SW 1271 (cell line): ENCODE measurements at places on chromosomes 6 and 20.

DNA sequence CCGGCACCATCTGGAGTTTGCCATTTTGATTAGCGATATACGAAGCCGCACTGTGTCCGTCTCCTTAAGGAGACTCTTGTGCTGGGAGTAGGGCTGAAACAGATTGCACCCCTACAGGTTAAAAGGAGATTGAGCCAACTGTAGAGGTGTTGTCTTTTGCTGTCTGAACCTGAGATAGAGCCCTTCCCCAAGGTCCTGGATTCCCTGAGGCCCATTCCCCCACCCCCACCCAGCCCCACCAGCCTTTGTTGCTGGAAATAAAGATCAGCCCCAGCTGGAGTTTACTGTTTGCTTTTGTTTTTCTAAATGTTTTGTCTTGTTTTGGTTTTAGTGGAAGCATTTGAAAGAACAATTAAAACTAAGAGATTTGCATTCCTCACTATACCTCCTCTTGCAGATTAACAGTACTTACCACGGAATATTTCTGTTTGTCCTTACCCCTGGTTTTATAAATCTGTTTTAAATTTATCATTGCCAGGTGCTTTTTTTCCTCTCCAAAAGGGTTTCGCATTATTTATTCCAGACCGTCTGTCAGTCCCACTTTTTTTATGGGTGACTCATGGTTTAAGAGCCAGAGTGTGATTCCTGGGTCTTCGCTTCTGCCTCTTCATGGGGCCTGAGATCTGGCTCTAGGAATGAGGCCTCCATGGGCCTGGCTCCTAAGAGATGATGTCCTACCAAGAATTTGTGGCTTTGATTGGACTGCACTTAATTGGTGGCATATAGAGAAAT, 169.2 kb downstream of the DTNBP1 start:
- DNase-seq = no peak

DNA sequence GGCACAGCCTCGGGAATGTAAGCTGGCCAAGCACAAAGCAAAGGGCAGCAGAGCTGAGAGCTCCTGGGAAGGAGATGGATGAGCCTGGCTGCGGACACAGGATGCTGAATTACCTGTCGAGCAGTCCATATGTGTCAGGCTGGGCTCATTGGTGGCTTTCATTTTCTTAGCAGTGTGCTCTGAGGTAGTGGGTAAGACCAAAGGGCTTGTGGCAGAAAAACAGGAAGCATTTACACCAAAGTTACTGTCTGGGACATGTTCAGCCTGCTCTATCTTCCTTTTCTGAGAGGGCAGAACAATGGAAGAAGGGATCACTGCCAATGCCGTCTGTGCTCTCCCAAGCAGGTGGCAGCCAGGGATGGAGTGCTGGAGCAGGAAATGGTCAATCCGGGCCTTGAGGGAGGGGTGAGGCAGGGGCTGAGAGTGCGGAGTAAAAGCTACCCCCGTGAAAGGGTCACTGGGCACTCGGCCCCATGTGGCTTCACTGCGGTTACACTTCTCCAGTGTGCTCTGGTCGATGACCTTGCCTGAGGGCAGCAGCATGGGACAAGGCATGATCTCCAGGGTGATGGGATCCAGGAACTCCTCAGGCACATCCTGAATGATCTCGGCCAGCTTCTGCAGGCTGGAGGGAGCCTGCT, 36.9 kb upstream of the AVP start:
- no peak for DNase-seq

- no peak for DNase-seq
These were observed 71.4 kb downstream of the LRRC1 start for GRCh38 chr6:53866226-53866625.

GRCh38 chr6:122692175-122692598, 82.0 kb downstream of the PKIB start:
- DNase-seq = no peak

DNA sequence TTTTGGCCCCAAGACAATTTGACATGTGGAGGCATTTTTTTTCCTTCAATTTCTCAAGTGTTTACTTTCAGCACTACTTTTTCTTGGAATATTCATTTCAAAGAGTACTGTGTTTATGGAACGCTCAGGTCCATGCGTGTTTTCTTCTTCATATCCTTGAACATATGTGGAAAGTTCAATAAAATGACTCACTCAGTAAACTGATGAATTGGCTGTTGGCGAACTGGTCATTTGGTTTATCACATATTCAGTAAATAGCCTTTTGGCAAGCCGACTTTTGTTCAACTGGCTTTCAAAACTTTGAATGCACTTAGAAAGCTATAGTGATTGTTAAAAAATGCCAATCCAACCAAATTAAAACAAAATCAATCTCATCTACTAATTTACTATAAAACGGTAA, 964.6 kb upstream of the SLC35B3 start:
- no peak for DNase-seq

- no peak for DNase-seq
These were observed 102.0 kb downstream of the ARID1B start for GRCh38 chr6:156879186-156879585.

- DNase-seq = peak; percentile 43
These were observed 1.4 kb downstream of the QKI start for GRCh38 chr6:163415620-163416556.

- no peak for DNase-seq
These were observed 284.5 kb downstream of the PRKN start for GRCh38 chr6:162443101-162443500.

- no peak for DNase-seq
These were observed 47.9 kb upstream of the CITED2 start for GRCh38 chr6:139422105-139423036.

- DNase-seq = no peak
These were observed 7.9 kb downstream of the RAB32 start for GRCh38 chr6:146551545-146551944.

DNA sequence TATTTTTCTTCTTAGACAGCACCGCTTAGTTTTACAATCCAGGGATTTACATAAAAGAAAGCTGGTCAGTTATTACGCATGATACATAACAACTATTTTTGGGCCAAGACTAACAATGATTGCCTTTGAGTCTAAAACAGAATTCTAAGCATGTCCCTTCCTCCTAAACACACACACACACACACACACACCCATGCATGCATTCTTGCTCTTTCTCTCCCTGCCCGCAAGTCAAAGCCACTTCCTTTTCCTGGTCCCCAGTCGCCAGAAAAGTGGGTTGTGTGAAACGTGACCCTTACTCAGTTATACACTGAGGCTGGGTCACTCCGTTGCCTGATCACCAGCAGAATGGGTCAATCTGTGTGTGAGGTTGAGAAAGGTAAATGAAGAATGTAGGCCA, 31.4 kb downstream of the FYN start:
- DNase-seq = no peak

GRCh38 chr20:33013701-33014326, 6.3 kb downstream of the BPIFB2 start:
- no peak for DNase-seq

DNA sequence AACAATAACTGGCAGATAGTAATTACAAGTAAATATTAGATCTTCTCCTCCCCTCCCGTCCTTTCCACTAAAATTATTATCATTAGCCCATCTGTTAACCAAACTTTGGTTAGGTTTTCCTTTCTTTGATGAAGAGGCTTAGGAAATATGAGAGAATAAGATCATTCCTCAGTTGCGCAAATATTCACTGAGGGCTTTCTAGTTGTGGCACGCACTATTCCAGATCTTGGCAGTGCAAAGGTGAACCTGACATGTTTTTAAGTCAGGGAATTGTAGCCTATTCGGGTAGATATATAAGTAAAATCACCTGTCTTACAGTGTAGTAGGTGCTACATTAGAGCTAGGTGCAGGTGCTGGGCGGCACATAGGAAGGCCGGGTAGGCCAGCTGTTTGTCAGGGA, 31.1 kb downstream of the RNF217 start:
- DNase-seq = no peak

DNA sequence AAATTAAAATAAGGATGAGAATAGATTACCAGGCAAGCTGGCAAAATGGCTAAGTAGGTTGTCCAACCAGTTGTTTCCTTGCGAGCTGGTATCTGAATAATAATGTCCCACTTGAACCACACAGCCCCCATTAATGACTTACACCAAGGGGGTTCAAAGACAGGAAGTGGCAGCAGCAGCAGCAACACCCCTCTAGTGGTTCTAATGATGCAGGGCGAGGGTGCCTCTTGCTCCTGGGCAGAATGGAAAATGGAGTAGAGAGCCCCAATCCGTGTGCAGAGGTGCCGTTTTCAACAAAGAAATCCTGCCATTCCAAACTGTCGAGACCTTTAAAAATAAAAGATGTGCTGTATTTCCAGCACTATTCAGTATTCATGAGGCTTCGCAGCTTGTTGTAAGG, 218.1 kb downstream of the TSHZ2 start:
- no peak for DNase-seq

- no peak for DNase-seq
These were observed 5.7 kb upstream of the PXDC1 start for GRCh38 chr6:3757241-3757641.

DNA sequence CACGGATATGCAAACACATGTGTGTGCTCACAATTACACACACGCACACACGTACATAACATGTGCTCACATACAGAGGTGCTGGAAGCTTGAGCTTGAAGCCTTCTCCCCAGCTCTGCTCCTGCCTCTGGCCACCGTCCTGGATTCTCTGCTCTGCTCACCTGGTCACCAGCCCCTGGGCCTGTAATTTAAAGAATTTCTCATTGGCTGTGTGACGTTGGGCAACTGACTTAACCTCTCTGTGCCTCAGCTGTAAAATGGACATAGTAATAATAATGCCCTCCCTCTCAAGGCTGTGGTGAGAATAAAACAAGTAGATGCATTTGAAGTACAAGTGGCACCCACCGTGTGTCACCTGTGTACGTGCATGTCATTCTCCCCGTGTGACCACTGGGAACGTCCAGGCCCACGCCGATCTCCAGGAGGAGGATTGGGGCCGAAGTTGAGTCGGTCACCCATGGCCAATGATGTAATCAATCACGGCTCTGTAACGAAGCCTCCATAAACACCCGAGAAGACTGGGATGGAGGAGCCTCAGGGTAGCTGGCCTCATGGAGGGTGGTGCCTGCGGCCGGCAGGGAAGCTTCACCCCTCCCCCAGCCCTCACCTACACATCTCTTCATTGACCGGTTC, 160.9 kb upstream of the AFDN start:
- no peak for DNase-seq

DNA sequence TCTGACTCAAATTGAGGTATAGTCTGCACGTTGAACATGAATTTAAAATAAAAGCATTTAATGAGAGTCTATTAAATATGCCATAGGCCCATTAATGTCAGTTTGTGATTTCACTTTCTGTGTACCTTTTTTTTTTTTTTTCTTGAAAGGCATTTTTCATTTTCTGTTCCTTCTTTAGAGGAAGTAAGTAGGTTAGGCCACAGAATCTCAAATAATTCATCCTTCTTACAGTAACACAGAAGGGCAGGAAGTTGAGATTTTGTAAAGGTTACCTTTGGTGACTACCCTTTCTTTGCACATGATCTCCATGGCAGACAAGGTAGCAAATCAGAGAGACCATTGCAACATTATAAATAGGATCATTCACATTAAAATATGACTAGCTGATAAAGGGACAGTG, 9.6 kb downstream of the L3MBTL3 start:
- no peak for DNase-seq

DNA sequence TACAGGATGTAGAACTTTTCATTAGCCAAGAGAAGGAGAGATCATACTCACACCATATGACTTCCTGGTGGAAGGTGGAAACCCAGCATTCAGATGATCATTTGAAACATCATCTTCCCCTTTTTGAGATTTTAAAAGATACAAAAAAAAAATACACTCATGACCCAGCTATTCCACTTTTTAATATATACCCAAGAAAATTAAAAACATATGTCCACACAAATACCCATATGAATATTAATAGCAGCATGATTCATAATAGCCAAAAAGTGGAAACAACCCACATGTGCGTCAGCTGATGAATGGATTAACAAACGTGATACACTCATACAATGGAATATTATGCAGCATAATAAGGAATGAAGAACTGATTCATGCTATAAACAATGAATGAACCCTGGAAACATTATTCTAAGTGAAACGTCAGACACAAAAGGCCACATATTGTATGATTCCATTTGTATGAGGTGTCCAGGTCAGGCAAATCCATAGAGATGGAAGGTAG, 130.0 kb upstream of the SGK1 start:
- no peak for DNase-seq

DNA sequence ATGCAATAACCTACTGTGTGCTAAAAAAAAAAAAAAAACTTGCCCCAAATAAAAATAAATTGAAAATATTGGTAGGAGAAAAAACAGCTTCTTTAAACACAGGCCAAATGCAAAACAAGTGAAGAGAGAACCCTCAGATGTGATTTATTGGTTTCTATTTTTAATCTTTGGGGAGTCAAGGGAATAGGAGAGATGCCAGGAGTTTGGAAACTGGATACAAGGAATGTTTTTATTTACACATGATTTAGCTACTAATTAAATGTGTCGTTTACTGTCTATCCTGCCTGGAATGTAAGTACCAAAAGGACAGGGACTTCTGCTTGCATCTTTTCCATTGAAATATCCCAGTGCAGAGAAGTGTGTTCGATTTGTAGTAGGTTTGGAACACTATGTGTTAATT, 810.7 kb downstream of the MAFB start:
- no peak for DNase-seq

GRCh38 chr6:36678488-36679042, at the start of gene CDKN1A:
Gene CDKN1A, plus strand, starts transcription at chr6:36678714. Its CDS starts 5,388 bp downstream, at chr6:36684102.
- DNase-seq = peak; percentile 78

- DNase-seq = no peak
These were observed 49.0 kb downstream of the SLC22A23 start for GRCh38 chr6:3407840-3408239.

DNA sequence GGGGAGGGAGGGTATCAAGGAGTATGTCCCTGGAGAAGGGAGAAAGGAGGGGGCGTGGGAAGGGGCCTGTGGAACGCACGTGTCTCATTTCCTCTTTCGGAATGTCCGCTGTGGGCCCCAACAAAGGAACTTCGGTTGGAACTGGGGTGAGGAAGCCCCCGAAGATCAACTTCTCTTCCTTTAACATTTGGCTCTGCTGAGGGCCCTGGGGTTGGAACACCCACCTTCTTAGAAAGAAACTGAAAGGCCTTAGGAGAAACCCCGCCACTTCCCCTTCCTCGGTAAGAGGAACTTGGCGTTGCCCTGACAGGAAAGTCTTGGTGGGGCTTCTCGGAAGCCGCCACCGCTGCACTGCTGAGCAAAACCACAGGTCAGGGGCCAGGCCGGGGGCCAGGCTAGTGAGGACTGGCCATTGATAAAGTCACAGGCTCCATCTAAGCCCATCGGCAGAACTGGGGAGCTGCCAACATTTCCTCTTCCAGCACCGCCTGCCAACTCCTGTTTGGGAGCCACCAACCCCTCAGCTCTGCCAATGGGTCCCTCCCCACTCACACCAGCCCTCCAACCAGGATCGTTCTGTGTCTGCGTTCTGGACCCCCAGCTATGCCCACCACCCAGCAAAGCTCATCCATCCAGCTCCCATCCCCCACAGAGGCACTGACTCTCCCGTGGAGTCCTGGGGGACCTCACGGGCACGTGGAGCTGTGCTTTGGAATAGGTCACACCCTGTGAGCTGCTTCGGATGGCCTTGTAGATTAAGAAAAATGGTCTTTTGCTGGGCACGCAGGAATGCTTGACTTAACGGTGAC, 44.8 kb downstream of the FGD2 start:
- no peak for DNase-seq

DNA sequence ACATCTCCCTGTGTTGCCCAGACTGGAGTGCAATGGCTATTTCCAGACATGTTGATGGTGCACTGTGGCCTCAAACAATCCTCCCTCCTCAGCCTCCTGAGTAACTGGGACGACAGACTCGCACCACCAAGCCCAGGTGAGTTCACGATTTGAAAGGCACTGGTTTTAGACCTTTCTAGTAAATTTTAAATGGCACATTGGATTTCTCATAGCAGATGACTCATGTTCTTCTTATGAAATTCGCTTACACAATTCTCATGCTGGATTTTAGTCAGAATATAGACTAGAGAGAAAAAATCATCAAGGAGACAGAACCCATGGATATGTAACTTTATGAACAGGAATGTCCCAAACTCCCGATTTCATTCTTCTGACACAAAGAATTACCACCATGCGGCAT, 18.1 kb upstream of the PXDC1 start:
- no peak for DNase-seq
